Activated T-cell treated with anti-CD3 and anti-CD28 coated beads for 1 hour (primary cell): ENCODE measurements at places on chromosomes 1 and 21.

DNA sequence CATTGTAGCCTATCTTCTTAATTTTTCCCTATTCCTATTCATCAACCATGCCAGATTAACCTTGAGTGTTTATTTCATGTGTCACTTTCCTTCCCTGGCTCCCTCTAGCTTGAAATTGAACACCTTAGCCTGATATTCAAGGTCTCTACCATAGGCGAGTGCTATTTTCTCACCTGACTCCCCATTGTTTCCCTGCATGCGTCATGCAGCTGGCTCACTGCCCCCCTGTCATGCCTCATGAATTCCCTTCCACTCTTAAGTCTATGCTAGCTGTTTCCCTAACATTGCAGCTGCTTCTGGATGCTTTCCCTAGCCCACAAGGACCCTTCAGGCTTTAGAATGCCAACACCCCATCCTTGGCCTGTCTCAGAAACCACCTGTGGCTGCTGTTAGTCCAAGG lies 56.7 kb upstream of the CD1D start:
- no peak for DNase-seq

DNA sequence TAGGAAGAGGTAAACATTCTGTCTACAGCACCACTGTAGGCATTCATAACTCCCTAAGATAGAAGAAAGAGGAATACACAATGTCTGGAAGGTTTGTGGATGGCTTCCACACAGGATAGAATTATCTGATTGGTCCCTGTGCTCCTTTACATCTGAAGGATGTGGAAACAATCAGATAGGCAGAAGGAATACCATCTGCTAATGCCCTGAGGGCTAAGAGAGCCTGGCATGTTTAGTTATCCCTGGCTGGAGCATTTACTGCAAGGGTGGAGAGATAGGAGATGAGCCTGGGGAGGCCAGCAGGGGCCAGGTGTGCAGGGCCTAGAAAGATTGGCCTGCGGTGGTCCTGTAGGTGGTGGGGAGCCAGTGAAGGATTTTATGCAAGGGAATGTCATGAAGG lies 8.6 kb upstream of the ACBD3 start:
- no peak for DNase-seq

DNA sequence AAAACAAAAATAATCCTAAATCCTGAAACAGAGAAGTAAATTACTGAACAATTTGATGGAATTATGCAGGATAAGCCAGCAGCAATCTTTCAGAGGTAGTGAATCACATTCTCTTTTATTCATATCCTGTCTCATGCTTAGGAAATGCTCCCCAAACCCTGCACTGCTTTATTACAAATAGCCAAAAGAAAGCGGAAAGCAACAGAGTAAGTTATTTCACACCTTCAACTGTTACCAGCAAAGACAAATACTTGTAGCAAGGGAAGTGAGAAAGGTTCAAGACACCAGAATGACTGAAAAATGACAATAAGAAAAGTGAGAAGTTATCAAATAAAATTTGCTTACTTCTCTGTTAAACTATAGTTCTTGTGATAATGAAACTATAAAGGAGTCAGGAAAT lies 6.2 kb downstream of the ZRANB2 start:
- DNase-seq, result no peak

DNA sequence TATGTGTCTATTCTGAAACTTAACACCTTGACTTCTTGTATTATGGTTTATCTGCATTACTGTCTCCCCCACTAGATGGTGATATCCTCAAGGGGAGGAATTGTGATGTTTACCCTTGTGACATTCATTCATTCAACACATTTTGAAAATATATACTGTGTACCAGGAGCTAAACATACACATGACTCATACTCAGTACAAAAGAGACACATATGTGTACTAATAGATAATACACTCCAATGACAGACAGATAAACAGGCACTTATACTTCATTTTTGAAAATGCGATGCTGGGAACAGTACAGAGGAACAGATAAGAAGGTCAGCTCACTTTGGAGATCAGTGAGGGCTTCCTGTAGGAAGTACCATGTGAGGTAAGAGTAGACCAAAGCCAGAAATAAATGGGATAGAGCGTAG lies 8.9 kb upstream of the RAB3GAP2 start:
- no peak for DNase-seq

DNA sequence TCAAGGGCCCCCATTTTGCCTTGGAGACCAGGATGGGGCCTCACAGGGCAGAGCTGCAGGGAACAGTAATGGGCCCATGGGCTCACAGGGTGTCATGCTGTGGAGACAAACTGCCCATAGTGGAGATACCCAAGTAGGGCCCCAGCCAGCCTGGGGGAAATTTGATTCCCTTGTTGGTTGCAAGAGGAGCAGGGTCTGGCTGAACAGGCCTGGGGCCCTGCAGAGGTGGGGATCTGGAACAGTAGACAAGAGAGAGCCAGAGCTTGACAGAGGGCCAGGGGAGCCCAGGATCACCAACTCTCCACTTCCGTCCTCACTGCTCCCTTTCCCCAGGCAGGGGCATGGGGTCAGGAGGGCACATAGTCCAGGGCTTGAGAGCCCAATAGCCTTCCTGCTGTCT lies 8.7 kb downstream of the S100B start:
- DNase-seq, result no peak

- DNase-seq, result no peak
Observed at GRCh38 chr21:35436899-35437298, 387.8 kb upstream of the RUNX1 start.

DNA sequence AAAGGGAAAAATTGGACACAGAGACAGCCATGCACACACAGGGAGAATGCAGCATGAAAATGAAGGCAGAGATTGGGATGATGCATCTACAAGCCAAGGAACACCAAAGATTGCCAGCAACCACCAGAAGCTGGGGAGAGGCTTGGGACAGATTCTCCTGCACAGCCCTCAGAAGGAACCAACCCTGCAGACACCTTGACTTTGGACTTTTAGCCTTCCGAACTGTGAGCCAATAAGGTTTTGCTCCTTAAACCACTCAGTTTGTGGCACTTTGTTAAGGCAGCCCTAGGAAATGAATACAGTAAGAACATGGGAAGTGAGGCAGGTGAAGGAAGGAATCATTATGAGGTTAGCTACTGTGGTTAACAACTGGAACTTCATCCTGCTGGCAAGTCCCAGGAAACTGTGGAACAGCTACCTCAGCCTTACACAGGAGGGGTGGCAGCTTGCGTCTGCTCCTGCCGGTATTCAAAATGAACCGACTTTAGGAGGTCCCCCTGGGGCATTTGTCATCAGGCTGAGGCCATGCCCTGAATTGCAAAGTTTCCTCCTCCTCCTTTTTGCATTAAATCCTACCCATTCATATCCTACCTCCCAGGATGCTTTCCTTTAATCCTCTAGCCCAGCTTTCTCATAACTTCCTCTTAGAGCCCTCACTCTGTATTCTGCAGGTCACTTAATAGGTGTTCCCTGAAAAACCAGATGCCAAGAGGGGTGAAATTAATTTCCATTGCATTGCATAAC lies 15.4 kb downstream of the CD247 start:
- DNase-seq, result no peak

DNA sequence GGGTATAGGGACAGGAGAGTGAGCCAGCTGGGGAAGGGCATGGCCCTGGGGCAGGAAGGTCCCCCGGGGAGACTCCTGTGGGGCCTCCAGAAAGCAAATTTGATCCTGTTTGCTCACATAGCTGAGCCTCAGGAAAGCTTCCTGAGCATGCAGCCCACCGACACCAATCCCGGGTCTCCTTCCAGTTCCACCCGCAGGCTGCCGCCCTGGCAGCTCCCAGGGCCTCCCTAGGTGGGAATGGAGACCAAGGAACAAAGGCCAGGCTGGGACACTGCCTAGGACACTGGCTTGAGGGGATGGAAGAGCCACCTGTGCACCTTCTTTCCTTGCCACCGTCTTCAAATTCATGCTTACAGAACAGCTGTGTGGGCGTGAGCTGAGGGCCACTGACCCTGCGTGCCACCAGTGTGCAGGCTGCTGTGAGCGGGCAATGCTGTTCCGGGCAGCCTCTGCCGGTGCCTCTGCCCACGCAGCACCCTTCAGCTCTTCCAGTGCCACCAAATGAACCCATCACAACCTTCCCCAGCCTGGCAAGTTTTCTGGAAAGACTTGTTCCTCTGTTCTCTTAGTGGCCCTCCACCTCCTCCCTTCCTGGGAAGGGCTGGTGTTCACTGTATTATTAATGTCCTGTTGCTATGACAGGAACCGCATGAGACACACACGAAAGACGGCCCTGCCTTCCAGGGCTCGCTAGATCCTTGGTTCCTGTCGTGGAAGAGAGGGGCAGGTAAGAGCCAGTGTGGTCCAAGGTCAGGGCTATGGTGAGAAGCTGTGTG lies 53.6 kb downstream of the ACBD3 start:
- DNase-seq, result no peak
